GM12878 (cell line): ENCODE measurements at places on chromosomes 4 and X. TPM values are rescaled to one million over a fixed set of nuclear protein-coding genes. Genes with fewer than 3 reads are reported as not detected.
A peak's percentile ranks its signal among the peaks of the same experiment; 100 is the strongest.

The FAM120C gene
- total RNA-seq = 9.4 and 11.1 TPM in 2 replicates

The CYBB gene
- 30.2 and 32.4 TPM in 2 replicates for total RNA-seq

- DNase-seq = no peak
Observed at GRCh38 chr4:100981447-100982204, 365.7 kb downstream of the PPP3CA start.

The ANOS1 gene
- total RNA-seq = 0.05 and 0.08 TPM in 2 replicates

- no peak for DNase-seq
Observed at GRCh38 chrX:24149351-24150050, at the start of gene ZFX. Gene ZFX, plus strand, starts transcription at chrX:24149729. Its CDS starts 23,014 bp downstream, at chrX:24172743.

- no peak for DNase-seq
Observed at GRCh38 chr4:16417198-16417597, 190.9 kb upstream of the TAPT1 start.

DNA sequence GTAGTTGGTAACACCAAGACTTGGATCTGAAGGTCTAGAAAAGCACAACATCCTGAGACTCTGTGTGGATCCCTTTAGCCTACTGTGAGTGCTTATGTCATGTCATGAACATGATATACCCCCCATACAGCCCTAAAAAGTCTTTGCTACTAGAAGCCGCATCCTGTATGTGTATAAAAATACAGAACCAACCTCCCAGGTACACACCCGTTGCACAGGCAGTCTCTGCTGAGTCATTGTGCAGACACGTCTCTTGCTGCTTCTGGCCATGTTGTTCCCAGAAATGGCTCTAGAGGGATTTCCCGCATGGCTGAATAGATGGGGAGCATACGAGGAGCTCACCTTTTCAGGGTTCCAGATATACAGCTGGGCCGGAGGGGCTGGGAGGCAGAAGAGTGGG lies 93.3 kb downstream of the MAMLD1 start:
- no peak for DNase-seq

- DNase-seq = peak; percentile 24
Observed at GRCh38 chr4:17385403-17385802, 126.5 kb downstream of the QDPR start.

DNA sequence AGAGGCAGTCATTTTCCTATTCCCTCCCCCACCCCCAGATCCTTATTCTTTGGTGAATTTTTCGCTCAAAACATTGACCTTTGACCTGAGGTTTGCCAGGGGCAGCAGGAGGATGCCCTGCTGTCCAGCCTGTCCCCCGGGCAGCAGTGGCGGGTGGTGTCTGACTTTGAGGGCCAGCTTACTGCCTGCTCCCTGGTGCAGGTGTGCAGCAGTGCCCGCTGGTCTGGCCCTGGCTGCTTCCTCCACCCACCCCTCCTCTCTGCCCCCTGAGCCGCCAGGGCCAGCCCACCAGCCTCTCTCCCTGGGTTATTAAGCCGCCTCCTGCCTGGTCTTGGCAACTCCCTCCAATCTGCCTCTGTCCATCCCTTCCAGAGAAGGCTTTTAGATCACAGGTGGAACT lies 40.8 kb upstream of the GRPEL1 start:
- DNase-seq = no peak

DNA sequence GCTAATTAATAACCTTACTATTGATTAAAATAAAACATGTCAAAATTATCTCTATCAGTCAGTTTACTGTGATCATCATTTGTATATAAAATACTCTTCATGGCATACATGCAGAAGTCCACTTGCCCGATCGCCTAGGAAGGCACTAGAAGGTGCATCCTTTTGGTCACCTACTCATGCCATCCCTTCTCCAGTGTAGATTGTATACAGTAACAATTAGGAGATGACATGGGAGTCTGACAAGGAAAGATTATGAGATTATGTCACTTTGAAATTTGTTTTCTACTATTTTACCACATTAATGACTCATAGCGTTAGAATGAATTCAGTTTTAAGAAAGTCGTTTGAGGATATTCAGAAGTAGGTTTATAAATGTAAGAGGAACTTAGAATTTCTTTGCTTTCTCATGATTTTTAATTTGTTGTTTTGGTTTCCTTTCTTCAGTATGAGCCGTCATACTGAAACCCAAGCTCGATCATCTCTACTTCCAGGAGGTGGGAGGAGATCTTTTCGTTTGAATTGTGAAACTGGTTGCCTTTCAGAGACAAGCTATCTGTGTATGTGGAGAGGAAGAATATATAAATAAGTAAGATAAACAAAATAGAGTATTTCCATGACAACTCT lies 51.1 kb upstream of the UNC5C start:
- peak; percentile 13 for DNase-seq

The PCDH7 gene
- total RNA-seq = 0.21 TPM in 1 of 2 replicates, not detected in the other

The ZCCHC18 gene
- 1.7 and 2.6 TPM in 2 replicates for total RNA-seq

DNA sequence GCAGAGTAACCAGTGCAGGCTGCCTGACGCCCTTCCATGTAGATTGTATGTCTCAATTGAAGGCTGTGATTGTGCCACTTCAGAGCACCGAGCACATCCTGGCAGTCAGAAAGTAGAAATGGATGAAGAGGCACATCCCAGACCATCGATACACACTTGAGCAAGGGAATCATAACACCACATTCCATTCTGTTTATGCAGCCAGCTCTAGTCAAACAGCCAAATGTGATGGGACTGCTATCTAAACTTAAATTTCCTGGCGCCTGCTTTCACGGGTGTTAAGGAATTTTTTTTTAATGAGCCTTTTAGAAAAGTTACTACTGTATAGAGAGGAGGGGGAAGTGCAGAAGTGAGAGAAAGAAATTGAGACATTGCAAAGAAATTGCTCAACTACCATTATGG lies 84.4 kb downstream of the PPARGC1A start:
- DNase-seq = no peak

The ZIC3 gene
- total RNA-seq = not detected in 2 replicates

GRCh38 chr4:55396308-55397125 lies 760 bp downstream of the TMEM165 start:
- DNase-seq = no peak

The MAGED2 gene
- total RNA-seq = 36.4 and 36.8 TPM in 2 replicates

The STAP1 gene
- total RNA-seq = 8.1 and 10.2 TPM in 2 replicates

The F11 gene
- not detected in 2 replicates for total RNA-seq

- DNase-seq = no peak
Observed at GRCh38 chrX:39975101-39975925, 122.4 kb downstream of the BCOR start.

GRCh38 chr4:73608689-73609594 lies 11.3 kb downstream of the RASSF6 start:
- DNase-seq = no peak

GRCh38 chr4:26510334-26510964 lies 20.2 kb upstream of the CCKAR start:
- no peak for DNase-seq

- no peak for DNase-seq
Observed at GRCh38 chr4:186557061-186557460, 1.7 kb upstream of the MTNR1A start.

The MAGEC3 gene
- total RNA-seq = not detected in 2 replicates

The SLC6A14 gene
- total RNA-seq = 0.05 and 0.24 TPM in 2 replicates

DNA sequence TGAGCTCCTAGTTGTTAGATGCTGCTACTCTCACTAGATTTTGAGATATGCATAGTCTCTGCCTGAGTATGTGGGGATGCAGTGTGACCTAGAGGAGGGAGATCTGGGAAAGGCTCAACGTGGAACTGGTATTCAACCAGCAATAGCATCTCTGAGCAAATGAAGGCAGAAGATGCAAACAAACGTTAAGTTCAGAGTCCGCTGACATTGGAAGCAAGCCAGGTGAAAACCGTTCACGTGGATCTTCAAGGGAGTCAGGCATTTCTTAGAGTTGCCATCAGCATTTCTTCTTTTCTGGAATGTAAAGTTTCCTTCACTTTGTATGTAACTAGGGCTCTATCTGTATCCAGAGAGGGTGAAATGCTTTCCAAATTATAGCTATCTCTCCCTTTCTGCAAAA lies 59.9 kb downstream of the C4orf51 start:
- no peak for DNase-seq

GRCh38 chr4:5635826-5636195 lies 72.5 kb downstream of the EVC2 start:
- DNase-seq = no peak

DNA sequence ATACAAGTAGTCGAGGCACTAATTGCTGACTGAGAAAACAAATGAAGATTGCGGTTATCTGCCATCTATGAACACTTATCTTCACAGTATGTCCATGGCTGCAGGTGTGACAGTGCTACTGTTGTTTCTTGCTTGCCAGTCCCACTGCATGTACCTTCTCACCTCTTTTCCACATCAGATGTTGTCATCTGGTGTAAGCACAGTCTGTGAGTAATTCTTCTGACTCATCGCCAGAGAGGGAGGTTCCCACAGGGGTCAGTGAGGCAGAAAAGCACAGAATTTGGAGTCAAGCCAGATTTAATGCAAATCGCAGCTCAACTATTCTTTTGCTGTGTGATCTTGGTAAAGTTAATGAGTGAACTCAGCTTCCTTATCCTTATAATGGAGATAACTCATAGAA lies 144.4 kb downstream of the GLRA2 start:
- peak; percentile 70 for DNase-seq

DNA sequence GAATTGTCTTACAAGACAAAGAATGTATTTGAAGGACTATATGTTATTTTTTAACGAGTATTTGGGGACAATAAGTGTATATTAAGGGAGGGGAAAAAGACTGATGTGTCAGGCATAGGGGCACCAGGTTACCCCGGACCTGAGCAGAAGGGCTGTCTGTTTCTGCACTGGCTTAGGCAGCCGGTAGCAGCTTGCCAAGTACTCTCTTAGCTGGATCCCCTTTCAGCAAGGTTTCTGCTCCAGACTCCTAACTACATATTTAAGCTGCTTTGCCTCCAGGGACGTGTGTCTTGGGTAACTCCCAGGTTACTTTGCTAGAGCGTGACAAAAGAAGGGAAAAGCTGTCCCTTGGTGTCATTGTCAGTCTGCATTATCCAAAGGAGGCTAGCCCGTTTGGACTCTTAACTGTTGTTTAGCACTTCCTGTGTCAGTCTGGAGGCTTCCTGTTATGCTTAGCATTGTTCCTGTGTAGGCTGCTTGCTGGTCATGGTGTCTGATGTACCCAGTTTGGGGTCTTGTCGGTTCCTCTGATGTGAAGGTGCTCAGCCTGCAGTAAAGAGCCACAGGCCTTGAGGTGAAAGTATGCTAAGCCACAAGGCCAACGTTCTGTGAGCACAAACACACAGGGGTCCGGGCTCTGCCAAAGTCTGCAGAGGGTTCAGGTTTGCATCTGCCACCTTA lies 11.6 kb downstream of the CXCR3 start:
- no peak for DNase-seq

GRCh38 chrX:49247346-49247745 lies 12.1 kb downstream of the CCDC22 start:
- no peak for DNase-seq

DNA sequence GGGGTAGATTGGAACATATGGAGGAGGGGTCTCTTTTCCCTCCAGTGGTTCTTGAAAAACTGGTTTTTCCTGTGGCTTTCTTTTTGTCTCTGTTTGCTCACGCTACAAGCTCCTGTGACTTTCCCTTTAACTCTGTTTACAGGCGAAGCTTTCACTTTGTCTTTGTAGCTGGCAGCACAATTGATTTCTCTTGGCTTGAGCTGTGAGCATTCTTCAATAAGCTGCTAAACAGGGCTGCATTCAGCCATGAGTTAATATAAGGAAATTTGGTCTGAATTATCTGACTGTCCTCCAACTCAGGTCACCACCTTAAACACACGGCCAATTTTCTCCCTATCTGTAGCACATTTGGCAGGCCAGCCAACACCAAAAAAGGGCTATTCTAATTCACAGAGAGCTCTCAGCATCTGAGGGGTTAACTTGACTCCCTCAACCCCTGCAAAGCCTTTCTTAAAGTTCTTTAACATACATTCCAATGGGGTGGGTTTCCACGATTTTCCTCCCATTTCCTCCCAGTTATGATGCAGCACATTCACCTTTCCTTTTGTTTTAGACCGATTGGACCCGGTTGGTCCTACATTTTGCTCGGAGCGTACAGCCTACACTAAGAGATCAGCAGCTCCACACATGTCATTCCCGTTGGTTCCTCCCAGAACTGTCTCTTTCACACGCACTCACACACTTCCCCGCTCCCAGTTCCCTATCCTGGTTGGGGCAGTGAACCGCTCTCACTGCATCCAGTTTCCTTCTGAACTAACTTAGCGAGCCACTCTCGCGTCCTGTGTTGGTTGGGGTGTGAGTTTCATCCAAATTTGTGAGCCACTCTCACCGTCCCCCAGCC lies 45.4 kb downstream of the UGT2A3 start:
- DNase-seq = no peak

DNA sequence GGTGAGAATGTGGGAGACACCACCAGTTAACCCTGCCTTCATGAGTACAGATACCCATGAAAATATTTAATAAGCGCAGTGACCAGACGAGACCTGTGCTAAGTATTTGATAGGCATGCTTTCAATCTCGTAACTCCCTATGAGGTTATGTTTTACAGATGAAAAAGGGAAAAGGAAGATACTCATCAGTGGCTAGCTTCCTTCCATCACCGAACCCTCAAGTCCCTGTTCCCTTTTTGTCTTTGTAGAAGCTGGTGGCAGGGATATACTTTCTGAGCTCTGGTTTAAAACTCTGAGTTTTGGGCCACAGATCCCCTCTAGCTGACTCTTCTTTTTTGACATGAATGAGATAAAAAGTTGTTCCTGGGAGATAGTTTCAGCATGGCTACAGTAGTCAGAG lies 26.3 kb downstream of the AFF1 start:
- no peak for DNase-seq

GRCh38 chr4:37588150-37588549 lies 98.0 kb downstream of the RELL1 start:
- DNase-seq = no peak

The CNKSR2 gene
- total RNA-seq = 0.18 TPM in 1 of 2 replicates, not detected in the other

The IL13RA1 gene
- 10.6 TPM in 2 replicates for total RNA-seq

DNA sequence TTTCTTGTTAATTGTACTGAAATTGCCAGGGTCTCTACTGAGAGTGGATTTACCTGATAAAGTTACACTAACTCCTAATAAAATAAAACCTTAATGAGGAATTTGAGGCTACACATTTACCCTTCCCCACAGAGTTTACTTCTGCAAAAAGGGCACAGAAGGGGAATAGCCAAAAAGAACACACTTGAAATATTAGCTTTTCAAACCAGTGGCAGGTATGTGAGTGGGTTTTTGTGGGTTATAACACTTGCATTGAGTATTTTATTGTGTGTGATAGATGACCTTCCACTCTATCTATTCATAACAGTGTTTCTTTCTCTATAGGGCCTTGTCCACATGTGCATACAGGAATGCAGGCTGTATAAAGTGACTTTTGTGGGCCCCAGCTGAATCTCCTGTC lies 5.0 kb upstream of the GPR174 start:
- DNase-seq = no peak

The RASSF6 gene
- 0.43 and 0.62 TPM in 2 replicates for total RNA-seq

DNA sequence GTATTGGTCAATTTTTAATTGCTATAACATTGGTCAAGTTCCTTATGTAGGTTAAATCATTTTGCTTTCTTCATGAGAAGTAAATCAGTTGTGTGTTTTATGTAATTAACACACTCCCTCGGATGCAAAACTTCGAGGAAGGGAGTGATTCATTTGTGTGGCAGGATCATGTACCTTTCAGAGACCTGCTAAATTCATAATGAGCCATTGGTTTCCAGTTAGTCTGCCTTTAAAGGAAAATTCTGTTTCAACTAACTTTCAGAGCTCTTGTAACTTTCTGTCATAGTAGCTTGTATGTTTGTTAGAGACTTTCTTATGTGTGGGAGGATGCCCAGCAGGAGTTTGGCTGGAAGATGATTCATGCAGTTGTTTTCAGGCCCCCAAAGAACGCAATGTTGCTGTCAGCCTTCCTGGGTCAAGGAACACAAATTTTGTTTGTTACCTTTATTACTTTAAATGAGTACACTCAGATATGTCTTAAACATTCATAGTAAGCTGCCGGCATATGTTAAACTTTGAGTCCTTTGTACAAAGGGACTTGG lies 72.1 kb downstream of the GPR101 start:
- DNase-seq = no peak
